ENCODE measurements at places on chromosomes 2 and 18. TPM values are rescaled to one million over a fixed set of nuclear protein-coding genes. Genes with fewer than 3 reads are reported as not detected.
A peak's percentile ranks its signal among the peaks of the same experiment; 100 is the strongest.

DNA sequence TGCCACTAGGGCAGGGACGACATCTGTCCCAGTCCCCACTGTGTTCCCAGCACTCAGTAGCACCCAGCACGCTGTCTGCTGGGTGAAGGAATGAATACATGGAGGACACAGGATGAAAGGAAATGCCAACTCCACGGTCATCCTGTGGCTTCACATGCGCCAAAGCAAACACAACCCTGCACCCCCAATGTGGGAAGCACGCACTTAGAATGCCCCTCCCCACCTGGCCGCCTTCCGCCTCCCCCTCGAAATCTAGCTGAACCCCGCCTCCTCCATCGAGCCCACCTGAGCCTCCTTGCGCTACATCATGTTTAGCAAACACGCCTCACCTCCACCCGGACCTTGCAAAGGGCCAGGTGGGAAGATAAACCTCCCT is 33.9 kb downstream of the ADCY3 start:
- H3K27ac ChIP-seq, result peak overlapping the region; percentile 65
- H3K4me3 ChIP-seq, result no peak overlapping the region
- no peaks in the 10 kb centered on the region for H3K36me3 ChIP-seq
- no peaks in the 10 kb centered on the region for H3K4me1 ChIP-seq

DNA sequence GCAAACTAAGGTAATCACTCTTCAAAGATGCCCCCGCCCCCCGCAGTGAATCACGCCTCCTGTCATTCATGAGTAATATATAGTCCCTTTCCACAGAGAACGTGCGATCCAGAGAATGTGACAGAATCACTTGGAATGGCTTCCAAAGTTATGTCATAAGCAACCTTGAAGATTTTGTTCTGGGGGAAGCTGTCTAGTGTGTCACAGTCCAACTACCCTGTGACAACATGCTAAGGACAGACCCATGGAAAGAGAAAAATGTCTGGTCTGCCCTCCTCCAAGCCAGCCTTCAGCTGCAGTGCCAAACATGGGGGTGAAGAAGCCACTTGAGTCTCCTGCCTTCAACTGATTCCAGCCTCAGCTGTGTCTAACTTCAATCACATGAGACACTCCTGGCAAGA is 259.1 kb downstream of the SS18 start:
- H3K4me3 ChIP-seq, result no peak overlapping the region
- DNase-seq, result no peak

DNA sequence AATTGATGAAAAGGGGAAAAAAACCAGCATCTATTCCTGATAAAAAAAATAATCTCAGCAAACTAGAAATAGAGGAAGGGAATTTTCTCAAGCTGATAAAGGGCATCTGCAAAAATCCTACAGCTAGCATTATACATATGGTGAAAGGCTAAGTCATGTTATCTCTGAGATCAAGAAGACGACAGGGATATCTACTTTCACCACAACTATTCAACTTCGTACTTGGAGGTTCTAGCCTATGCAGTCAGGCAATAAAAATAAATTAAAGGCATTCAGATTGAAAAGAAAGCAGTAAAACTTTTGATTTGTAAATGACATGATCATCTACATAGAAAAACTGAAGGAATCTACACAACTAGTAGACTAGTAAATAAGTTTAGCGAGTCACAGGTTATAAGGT is 58.2 kb downstream of the CAB39 start:
- H3K27ac ChIP-seq, result no peak overlapping the region
- H3K4me1 ChIP-seq, result no peaks in the 10 kb centered on the region
- no peaks in the 10 kb centered on the region for H3K27me3 ChIP-seq
- H3K36me3 ChIP-seq, result no peaks in the 10 kb centered on the region
- no peak for DNase-seq

Gene ANXA4
- polyA plus RNA-seq, result 317 TPM

Gene AFF3
- polyA plus RNA-seq, result not detected

GRCh38 chr18:56097621-56098020 is 509.6 kb upstream of the TCF4 start:
- H3K27ac ChIP-seq, result no peak overlapping the region
- no peaks in the 10 kb centered on the region for H3K36me3 ChIP-seq
- H3K4me1 ChIP-seq, result no peaks in the 10 kb centered on the region
- no peak overlapping the region for H3K4me3 ChIP-seq

- peak overlapping the region; percentile 94 for H3K4me3 ChIP-seq
- H3K27ac ChIP-seq, result peak overlapping the region; percentile 96
- no peaks in the 10 kb centered on the region for H3K4me1 ChIP-seq
- DNase-seq, result no peak
Measured at GRCh38 chr18:22171258-22172119, 2.1 kb downstream of the GATA6 start.

GRCh38 chr2:108787216-108787541 is 608 bp downstream of the CCDC138 start:
- H3K4me3 ChIP-seq, result peak overlapping the region; percentile 69
- H3K27me3 ChIP-seq, result no peaks in the 10 kb centered on the region
- no peaks in the 10 kb centered on the region for H3K4me1 ChIP-seq
- H3K27ac ChIP-seq, result no peak overlapping the region

DNA sequence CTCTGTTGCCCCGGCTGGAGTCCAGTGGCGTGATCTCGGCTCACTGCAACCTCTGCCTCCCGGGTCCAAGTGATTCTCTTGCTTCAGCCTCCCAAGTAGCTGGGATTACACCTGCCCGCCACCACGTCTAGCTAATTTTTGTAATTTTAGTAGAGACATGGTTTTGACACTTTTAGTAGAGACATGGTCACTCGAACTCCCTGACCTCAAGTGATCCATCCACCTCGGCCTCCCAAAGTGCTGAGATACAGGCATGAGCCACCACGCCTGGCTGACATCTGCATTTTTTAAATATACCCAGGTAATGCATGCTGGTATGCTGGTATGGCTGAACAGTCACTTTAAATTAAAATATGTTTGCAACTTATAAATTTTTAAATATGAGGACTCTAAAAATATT is 91.9 kb downstream of the EPB41L3 start:
- no peak overlapping the region for H3K4me3 ChIP-seq
- no peaks in the 10 kb centered on the region for H3K27me3 ChIP-seq
- peaks cover 3% of the 10 kb centered on the region for H3K36me3 ChIP-seq
- DNase-seq, result no peak
- no peak overlapping the region for H3K27ac ChIP-seq
- H3K4me1 ChIP-seq, result no peaks in the 10 kb centered on the region

Gene TMEM198
- polyA plus RNA-seq, result 23.5 TPM

DNA sequence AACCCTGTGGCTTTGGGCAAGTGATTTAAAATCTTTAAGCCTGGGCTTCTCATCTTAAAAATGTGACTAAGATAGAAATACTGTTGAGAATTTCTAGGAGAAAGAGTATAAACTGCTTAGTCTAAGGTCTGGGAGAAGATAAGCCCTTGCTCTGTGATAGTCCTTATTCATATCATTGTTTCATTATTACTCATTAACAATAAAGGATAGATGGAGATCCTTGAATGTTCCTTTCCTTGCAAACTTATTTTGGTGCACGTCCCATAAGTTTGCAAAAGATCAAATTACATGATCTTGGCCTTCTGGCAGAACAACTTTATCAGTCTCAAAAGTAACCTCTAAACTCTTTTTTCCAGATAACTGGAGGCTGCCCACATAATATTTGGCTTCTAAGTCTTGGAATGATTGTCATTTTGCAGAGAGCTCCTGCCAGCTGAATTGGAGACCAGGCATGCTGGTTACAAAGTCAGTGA is 138.3 kb downstream of the FAM124B start:
- no peaks in the 10 kb centered on the region for H3K27me3 ChIP-seq
- no peak overlapping the region for H3K27ac ChIP-seq
- no peaks in the 10 kb centered on the region for H3K36me3 ChIP-seq
- DNase-seq, result no peak
- no peak overlapping the region for H3K4me3 ChIP-seq

- H3K4me1 ChIP-seq, result no peaks in the 10 kb centered on the region
- H3K27ac ChIP-seq, result no peak overlapping the region
- peaks cover 10% of the 10 kb centered on the region for H3K36me3 ChIP-seq
- no peak overlapping the region for H3K4me3 ChIP-seq
- H3K27me3 ChIP-seq, result no peaks in the 10 kb centered on the region
Measured at GRCh38 chr2:15189216-15189615, 371.9 kb downstream of the NBAS start.

Gene CRACDL
- polyA plus RNA-seq, result 10.3 TPM

DNA sequence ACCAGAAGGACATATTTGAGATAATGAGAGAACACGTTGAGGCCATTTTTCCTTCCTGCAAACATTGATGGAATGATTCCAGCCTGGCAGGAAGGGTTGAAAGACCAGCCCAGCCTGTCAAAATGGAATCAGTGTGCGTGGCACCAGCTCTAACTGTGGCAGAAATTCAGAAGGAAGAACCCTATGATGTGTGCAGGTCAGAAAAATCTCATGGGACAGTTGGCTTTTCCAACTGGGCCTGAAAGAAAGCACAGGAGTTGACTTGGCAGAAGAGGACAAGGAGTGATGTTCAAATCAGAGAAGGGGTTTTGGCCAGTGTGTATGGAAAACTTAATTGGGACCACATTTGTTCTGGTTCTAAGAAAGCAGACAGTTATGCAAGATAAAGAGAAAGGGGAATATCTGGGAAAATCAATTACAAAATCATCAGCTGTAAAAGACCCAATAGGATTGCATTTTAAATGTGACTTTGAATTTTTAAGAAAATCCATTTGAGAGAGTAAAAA is 192.8 kb upstream of the PID1 start:
- DNase-seq, result no peak
- H3K27ac ChIP-seq, result no peak overlapping the region
- no peaks in the 10 kb centered on the region for H3K27me3 ChIP-seq
- no peaks in the 10 kb centered on the region for H3K4me1 ChIP-seq
